Pulmonary artery endothelial cell (primary cell): ENCODE measurements at places on chromosomes 1 and 21.

GRCh38 chr1:48054232-48054631 is 57.0 kb upstream of the TRABD2B start:
- DNase-seq = no peak

DNA sequence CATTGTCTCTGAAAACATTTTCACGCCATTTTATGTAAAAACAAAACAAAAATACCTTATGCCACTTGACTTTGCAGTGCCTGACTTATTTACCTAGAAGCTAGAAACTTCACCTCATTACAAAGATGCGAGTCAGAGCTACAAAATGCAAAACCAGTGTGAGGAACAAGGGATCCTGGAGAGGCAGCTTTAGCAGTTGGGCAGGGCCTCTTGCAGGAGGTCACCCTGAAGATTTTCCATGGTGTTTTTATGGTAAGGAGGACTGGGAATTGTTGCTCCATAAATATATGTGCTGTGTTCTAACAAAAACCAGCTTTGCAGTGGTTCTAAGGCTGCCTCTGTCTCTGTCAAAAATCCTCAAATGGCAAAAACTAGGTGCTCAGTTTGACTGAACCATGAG is 36.4 kb upstream of the TARBP1 start:
- DNase-seq = no peak

GRCh38 chr21:31273278-31273677 is 70.8 kb downstream of the TIAM1 start:
- no peak for DNase-seq

DNA sequence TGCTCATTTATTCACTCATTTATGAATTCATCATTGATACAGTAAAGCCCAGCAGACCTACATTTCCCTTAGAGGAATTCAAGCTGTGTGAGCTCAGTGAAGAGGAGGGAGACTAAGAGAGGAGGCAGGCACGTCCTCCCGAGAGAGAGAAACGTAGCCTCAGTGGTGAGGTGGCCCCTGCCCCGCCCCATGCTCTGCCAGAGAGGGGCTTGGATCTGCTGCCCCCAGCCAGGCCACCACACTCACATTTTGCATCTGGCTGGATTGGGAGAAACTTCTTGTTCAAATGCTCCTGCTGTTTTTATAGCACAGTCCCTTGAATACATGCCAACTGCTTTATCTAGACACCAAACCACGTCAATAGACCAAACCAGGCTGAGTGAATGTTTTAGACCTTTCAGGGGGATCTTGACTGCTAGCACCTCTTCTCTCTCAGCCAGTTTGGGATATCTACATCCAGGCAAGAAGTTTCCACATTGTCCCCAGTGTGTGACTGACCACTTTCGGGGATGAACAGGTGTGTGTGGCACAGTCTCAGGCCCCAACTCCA is 67.7 kb upstream of the AJAP1 start:
- no peak for DNase-seq

GRCh38 chr1:200365897-200366426 is 43.9 kb downstream of the ZNF281 start:
- DNase-seq = no peak

DNA sequence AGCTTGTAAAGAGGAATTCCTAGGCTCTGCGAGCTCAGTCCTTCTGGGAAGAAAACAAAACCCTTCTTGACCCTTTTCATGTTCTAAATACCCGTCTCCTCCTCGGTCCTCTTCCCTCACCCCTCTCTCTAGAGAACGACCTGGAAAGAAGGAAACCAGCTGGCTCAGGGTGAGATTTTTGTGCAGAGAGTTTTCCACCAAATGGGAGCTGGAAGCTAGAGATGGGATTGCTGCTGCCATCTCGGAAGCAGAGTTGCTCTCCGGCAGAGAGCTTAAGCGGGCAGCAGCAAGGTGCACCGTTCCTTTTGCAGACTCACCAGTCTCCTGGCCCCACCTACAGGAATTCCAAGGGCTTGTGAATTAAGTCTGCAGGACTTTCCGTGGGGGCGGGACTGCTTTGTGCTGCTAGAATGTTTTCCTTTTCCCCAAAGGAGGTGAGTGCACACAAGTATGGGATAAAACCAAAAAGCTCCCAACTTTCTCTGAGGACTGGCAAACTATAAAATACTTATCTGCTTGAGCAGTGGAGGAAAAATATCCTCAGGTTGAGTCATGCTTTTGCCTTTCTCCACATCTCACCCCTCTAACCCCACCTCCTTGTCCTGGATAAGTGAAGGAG is 29.1 kb upstream of the KIAA0040 start:
- DNase-seq = no peak

GRCh38 chr1:156371553-156372264 is 2.7 kb downstream of the RHBG start:
- no peak for DNase-seq

DNA sequence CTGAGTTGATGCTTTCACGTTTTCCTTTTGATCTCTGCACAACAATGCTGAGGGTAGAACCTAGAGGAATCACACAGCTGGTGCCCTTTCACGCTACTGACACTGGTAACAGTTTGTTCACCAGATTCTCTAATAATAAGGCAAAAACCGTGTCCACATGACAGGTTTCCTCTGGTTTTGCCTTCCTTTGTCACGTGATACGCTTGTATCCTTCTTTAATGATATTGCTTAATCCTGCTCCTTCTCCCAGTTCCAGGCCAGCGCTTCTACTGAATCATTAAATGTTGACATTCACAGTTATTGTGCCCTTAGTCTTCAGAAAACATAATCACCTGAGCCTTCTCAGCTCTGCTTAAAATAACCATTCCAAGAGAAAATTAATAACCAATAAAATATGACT is 978.2 kb upstream of the NCAM2 start:
- no peak for DNase-seq

DNA sequence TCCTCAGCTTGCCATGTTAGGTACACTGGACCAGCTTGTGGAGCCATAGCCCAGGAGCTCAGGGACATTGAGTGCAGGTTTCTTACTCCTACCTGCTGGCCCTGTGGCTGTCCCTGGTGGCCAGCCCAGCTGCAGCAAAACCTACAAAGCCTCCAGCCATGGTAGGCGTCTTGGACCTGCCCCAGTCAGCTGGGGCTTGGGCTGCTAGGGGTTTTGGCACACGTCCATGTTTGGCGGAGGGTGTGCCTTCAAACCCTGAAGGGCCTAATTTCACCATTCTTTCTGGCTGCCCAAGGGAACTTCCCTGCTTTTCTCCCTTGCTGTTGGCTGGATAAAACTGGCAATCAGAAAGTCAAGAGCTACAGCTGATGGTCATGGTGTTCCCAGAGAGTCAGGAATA is 25.4 kb downstream of the HMGCS2 start:
- no peak for DNase-seq

- DNase-seq = no peak
These were observed 54.4 kb downstream of the DOP1B start for GRCh38 chr21:36210779-36211659.

DNA sequence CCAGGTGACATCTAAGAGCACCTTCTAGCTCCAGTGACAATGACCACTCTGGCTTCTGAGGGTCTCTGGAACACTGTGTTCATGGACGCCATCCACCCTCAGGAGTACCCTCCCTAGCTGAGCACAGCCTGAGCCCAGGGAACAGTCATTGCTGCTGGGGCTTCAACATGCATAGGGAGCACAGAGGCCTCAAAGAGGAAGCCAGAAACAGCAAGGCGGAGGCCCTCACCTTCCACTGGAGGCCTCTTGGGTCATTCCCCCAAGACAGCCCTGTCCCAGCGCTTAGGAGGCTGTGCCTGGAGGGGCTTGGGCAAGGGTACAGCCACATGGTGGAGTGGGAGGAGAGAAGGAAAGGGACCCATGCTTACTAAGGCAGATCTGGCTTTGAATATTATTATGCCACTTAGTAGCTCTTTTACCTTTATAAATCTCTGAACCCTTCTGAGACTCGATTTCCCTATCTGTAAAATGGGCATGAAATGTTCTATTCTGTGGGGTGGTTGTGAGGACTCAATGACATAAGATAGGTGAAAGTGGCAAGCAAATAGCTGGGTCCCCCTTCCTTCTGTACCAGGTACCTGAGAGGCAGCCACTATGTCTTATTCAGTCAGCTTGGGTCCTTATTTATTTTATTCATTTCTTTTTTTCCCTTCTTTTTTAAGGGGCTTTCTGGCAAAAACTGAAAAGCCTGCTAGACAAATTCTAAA is 32.8 kb downstream of the PTAFR start:
- no peak for DNase-seq

DNA sequence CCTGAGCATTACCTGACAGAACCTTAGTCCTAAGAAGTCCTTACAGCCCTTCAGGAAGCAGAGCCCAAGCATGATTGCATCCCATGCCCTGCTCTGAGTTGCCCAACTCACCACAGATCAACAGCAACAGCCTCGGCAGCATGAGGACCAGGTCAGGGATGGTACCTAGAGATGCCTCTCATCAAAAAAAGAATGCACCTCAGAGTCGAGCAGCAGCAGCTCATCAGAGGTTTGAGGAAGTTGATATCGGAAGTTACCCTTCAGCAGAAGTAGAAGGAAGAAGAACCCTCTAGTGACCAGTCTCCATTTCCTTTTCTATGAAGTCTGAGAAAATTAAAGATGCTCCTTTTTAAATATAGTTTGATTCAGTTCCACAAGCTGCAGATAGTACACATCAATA is at the start of gene FCRL1:
FCRL1 (minus strand) TSS at position 225 of the 400 bp plus-strand sequence; CDS start at position 142, 83 bp downstream.
- no peak for DNase-seq

GRCh38 chr1:109274533-109275476 is 8.1 kb downstream of the PSRC1 start:
- no peak for DNase-seq

GRCh38 chr1:61956016-61956645 is 213.9 kb downstream of the PATJ start:
- no peak for DNase-seq

DNA sequence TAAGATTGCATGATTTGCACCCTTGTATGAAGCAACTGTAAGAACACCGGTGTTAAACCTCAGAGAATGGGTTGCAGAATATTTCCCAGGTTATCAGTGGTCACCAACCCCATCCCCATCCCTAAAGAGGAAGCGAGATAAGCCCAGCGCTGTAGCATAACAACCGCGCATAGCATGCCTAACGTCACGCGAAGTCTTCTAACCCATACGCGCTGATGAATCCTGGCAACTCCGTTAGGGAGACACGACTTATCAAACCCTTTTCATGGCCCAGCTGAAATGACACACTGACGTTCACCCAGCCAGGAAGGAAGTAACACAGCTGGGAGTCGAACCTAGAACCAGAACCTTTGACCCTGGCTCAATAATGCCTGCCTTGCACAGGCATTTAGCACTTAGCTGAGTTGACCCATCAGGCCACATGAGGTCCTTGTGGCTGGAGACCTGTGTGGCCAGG is 24.2 kb downstream of the TMEM51 start:
- DNase-seq = peak; percentile 51

DNA sequence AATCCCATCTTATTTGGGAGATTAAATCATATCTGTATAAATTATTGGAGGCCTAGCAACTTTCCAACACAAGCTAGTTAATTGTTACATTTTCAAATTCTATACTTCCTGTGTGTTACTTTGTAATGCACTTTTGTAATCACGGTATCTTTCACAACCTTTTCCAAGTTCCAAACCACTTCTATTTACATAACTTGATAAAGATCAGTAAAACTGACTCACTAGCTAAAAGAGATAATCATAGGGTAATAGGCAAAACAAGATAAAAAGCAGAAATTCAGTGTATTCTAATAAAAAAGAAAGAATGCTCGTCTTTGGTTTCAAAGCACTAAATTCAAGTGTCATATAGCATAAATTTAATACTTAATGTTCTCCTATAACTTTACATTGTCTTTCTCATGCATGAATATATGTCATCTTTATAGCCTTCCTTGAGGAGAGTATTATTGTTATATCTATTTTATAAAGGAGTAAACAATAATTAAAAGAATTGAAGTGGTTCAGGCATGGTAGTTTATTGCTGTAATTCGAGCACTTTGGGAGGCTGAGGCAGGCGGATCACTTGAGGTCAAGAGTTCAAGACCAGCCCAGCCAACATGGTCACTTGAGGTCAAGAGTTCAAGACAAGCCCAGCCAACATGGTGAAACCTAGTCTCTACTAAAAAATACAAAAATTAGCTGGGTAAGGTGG is 66.4 kb downstream of the RGS13 start:
- no peak for DNase-seq

GRCh38 chr1:193589597-193590040 is 403.2 kb upstream of the B3GALT2 start:
- DNase-seq = no peak

DNA sequence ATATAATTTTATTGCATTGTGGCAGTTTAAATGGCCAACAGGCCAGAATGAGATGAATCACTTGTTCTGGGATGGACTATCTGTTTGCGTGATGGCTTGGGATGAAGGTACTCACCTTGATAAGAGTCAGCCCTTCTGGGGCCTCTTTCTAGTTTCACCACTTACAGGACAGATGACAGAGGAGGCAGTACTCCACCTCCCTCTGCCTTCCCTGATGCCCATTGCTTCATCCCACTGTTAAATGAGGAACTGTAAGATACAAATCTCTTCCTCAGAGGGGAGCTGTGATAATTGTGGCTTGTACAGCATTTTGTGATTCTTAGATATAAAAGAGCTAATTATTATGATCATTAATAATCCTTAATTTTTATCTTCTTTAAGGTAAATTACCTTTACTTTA is 3.7 kb upstream of the TCHH start:
- DNase-seq = no peak

- DNase-seq = no peak
These were observed 291.7 kb downstream of the PDE4B start for GRCh38 chr1:66084442-66084841.

DNA sequence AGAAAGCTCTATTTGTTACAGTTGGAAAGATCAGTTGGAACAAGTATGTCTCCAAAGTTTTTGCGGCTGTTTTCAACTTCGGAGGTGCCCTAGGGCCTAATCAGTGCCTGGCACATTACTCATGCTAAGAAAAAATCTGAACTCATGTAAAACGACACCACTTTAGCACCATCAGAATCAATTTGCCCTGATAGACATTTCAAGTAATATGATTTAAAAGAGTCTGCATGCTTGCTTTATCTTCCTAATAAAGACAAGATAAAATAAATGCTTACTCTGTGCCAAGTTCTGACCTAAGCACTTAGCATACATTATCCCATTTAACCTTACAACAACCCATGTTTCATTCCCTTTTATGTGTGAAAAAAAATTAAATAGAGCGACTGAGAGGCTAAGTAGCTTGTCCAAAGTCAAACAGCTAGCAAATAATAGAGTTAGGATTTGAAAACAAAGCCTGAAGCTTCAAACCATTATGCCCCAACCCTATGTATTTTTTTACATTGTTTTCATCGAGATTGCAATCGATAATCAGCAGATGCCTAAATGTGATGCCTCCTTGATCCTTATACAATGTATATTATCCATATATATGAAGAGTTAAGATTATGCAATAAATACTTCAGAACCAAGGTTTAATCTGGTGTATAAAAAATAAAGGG is 91.3 kb downstream of the DENND1B start:
- no peak for DNase-seq

GRCh38 chr1:10189659-10190058 is 20.7 kb upstream of the KIF1B start:
- DNase-seq = no peak

GRCh38 chr1:56516539-56517252 is 62.7 kb downstream of the PLPP3 start:
- no peak for DNase-seq

- DNase-seq = no peak
These were observed 613.1 kb downstream of the USP25 start for GRCh38 chr21:16342932-16343331.
